Activated CD4-positive, CD25-positive, alpha-beta regulatory T cell (primary cell): ENCODE measurements at places on chromosomes 16 and 17.

GRCh38 chr17:39683295-39683939, 4.4 kb downstream of the PGAP3 start:
- DNase-seq = no peak

DNA sequence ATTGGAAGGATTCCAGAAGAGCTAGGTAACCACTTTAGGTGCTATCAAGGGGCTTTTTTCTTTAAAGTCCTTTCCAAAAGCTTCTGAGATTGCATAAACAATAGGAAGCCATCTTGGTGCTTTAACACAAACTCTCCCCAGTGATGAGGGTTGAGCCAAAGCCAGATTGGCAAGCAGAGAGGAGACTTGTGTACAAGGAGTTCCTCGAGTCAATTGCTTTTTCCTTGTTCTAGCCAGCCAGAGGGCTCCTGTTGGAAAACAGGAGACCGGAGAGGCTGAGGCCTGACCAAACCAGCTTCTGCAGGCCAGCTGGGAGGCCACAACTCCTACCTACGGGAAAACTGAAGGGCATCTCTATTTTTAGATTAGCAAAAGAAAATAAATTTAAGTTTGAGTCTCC, 46.5 kb downstream of the MAPT start:
- DNase-seq = no peak

DNA sequence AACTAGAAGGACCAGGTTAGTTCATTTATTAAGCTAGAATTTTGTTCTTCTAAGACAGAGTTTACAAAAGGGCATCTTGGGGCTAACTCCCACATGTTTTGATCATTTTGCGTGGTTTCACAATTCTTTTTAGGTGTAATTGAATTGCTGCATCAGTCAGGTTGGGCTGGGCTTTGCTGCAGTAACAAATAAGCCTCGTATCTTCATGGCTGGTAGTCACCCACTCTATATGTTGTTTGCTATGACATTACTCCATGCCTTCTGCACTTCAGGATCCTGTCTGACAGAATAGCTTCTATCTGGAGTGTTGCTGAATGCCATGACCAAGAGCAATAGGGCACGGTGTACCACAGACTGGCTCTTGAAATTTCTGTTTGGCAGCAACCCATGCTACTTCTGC, 10.6 kb upstream of the IRX3 start:
- DNase-seq = no peak

DNA sequence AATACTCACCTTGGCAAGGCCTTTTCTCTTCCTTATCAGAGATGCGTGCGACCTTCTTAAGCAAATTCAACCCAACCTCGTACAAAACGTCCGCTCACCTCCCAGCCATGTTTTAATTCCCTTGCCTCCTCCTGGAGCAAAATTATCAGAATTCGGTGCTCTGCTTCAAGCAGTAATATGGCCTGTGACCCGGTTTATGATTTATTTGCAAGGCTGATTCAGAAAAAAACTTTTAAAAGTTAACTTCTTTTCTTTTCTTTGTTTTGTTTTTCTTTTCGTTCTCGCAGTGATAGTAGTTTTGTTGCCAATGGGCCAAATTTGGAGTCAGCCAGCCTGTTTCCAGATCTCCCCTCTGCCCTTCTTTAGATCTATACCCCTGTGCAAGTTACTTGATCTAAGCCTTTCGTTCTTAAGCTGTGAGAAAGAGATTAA, at the start of gene PHLPP2:
TSS of gene PHLPP2 (minus strand) at position 382 of the 432 bp plus-strand sequence. CDS start 9,906 bp downstream, outside the sequence.
- DNase-seq = no peak

DNA sequence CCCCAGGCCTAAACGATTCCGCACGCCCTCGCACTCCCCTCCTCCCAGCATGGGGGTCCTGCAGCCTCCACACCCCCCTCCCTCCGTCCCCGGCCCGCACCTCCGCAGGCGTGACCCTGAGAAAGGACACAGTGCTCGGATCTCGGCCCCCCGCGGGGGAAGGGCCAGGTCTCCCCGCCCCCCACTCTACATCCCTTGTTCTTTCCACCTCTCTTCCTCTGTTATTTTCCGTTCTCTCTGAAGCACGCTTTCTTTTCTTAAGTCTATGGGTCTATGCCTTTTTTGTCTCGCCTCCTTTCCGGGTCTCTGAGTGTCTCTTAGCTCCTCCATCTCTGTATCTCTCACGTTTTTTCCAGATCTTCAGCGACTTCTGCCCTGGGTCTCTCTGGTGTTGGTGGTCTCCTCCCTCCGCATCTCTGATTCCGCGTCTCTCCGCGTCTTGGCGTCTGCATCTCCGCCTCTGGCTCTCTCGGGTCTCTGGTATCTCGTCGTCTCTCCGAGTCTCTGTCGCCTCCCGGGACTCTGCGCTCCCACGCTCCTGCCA, 2.1 kb upstream of the HES7 start:
- no peak for DNase-seq

DNA sequence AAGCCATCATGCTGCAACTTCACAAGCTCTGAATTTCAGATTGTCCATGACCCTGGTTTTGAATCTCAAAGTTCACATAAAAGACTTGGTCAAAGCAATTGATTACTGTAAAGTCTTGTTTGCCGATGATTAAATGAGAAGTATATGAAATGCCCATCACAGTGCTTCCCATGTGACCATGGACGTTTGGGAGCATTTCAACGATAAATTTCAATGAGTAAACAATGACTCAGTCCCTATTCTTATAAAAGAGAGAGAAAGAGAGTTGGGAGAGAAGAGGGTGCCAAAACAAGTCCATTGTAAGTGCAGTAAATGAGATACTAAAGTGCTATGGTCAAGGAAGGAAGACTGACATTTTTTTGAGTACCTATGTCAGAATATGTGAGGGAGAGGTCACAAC, 276.9 kb downstream of the SOX9 start:
- no peak for DNase-seq

DNA sequence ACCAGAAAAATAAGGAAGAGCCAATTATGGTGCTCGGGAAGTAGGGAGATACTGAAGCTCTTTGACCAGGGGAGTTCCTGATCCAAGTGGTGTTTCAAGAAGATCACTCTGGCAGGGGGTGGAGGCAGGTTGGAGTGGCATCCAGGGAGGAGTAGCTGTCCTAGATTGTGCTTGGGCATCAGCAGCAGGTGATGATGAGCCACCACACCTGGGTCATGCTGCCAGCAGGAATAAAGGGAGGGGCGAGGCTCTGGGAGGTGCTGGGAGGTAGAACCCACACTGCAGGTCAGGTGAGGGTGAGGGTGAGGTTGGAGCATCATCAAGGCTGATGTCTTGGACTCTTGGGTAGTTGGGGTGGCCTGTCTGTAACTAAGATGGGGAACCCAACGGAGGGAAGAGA, 35.4 kb upstream of the ADGRG1 start:
- DNase-seq = no peak

- DNase-seq = no peak
Observed at GRCh38 chr17:76137001-76137350, 4.1 kb downstream of the FOXJ1 start.

DNA sequence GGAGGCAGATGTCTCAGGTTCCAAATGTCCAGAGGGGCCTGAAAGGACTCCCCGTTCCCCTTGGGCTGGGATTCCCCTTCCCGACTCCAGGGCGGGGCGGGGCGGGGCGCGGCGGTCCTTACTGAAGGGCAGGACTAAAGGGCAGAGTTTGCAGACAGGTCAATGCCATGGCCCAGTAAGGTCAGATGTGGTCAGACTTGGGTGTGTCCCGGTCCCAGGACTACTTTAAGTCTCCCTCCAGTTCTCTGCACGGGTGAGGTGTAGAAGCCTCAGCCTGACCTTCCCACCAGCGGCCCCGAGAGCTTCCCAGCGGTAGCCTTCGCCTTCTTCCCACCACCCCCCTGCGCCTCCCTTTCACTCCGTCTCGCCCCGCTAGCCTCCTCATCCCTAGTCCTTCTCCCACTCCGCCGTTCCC, 532 bp downstream of the KDM6B start:
- DNase-seq = no peak

DNA sequence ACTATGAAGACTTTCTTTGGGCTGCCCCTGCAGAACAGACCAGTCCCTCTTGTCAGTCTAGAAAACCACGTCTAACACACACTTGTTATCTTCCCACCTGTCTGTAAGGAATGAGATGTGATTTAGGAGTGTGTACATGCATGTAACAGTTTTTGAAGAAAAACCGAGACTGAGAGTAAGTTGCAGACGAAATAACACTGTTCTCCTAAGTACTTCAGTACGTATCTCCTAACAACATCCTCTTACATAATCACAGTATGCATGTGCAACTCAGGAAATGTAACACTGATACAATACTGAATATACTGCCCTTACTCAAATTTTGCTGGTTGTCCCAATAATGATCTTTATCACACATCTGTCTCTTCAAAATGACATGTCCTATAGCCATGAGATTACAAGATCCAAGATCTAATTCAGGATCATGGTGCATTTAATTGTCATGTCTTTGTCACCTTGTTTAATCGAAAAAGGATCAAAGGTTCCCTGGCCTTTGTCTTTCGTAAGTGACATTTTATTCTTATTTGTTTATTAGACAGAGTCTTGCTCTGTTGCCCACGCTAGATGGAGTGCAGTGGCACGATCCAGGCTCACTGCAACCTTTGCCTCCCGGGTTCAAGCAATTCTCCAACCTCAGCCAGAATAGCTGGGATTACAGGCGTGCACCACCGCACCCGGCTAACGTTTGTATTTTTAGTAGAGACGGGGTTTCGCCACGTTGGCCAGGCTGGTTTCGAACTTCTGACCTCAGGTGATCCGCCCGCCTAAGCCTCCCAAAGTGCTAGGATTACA, 25.6 kb downstream of the CREBBP start:
- no peak for DNase-seq

DNA sequence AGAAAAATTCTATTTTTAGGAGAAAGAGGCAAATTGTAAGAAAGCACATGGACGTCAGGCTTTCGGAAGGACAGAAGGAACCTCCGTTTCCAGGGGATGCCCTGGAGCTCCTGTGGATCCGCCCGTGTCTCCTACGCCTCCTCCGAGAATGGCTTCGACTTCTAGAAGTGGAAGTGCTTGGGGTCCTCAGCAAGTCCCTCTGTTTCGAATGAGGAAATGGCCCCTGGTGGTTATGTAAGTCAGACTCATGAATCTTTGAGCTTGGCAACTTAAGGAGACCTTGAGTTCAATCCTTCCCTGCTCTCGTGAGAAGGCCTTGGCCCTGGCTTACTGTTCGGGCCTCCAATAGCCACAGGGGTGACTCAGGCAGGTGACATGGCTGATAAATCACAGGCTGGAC, 38.9 kb downstream of the COX4I1 start:
- no peak for DNase-seq

GRCh38 chr16:73329358-73330286, 281.7 kb upstream of the ZFHX3 start:
- DNase-seq = no peak

- DNase-seq = no peak
Observed at GRCh38 chr17:7767405-7768021, 50.0 kb downstream of the DNAH2 start.

DNA sequence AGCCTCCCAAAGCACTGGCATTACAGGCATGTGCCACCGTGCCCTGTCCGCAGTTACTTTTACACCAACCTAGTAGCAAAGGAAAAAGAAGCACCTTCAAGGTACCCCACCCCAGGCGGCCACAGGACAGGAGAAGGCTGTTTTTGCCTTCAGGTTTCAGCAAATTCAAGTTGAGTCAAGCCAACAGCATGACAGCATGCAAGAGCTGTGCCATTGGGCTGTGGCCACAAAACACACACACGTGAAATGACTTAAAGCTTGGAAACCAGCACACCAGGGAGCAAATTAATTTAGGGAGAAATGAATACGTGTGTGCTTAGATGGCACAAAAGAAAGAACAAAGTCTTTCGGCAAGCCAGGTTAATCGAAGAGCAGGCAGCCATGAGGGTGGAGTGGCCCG, 39.7 kb downstream of the ERCC4 start:
- no peak for DNase-seq

- no peak for DNase-seq
Observed at GRCh38 chr16:58187092-58187491, 10.8 kb downstream of the CSNK2A2 start.

- no peak for DNase-seq
Observed at GRCh38 chr17:81030741-81031565, 4.0 kb upstream of the BAIAP2 start.

DNA sequence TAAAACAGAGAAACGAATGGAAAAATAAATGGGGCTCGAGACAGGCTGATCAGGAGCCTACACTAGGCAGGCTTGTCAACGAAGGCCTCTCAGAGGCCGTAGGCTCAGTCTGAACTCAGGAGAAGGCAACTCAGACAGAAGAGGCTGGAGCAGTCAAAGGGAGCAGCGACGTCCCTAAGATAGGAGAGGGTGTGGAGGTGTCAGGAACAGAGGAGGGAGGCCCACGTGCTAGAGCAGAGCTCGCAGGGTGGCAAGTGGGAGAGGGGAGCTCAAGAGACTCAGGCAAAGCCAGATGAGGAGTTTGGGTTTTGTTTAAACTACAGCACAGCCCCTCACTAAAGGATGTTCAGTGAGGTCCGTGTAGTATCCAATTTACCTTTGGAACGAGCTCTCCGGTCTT, 32.7 kb downstream of the LRRC75A start:
- no peak for DNase-seq

- DNase-seq = no peak
Observed at GRCh38 chr16:20485408-20485807, 34.1 kb downstream of the ACSM2A start.

DNA sequence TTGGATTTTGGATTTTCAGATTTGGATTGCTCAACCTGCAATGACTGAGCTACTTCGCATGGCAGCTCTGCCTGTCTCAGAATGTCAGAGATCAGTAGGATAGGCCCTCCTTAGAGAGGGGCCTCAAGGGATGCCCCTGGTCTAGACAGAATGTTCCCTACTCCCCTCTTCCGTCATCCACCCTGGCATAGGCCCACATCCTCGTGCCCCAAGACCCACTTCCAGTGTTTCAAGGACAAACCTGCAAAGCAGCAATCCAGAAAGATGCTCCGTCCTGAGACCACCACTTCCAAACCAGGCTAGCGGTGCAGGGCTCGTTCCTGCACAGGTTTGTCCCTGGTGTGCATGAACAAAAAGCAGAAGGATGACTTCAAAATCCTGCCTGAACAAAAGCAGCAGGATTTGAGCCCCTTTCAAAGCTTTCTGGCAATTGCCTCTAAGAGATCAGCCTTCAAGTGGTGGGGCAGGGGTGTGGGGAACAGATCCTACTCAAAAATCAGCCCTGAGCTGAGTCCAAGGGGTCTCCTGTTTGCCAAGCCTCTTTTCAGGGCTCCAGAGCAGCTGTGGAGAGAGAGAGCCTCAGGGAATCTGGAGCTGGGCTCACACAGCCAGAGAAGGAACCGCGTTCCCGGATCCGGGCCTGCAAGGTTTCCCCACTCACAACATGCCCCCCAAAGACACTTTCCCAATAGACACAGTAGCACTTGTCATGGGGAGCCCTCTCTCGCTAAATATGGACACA, 121.1 kb downstream of the SOCS1 start:
- no peak for DNase-seq

- DNase-seq = no peak
Observed at GRCh38 chr17:62032480-62032879, 32.6 kb downstream of the MED13 start.

DNA sequence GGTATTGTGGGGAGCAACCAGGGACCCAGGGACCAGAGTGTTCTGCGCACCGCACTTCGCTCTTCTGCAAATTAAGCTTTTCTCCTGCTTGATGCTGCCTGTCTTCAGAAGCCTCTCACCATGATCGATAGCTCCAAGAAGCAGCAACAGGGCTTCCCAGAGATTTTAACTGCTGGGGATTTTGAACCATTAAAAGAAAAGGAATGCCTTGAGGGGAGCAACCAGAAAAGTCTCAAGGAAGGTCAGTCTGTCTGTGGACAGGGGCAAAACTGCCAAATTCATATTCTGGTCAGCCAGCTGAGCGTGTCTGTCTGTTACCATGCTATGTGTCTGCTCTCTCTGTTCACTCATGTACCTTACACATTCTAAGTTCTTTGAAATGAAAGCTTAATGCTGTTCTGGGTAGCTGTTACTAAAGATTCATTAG, 115.7 kb downstream of the MRTFB start:
- DNase-seq = no peak

GRCh38 chr17:42246515-42246914, 29.7 kb downstream of the STAT5B start:
- DNase-seq = no peak
